Stromal cell of bone marrow (primary cell): ENCODE measurements at places on chromosomes 12 and 14.

- DNase-seq, result no peak
Measured at GRCh38 chr12:119089380-119090013, 89.2 kb upstream of the HSPB8 start.

DNA sequence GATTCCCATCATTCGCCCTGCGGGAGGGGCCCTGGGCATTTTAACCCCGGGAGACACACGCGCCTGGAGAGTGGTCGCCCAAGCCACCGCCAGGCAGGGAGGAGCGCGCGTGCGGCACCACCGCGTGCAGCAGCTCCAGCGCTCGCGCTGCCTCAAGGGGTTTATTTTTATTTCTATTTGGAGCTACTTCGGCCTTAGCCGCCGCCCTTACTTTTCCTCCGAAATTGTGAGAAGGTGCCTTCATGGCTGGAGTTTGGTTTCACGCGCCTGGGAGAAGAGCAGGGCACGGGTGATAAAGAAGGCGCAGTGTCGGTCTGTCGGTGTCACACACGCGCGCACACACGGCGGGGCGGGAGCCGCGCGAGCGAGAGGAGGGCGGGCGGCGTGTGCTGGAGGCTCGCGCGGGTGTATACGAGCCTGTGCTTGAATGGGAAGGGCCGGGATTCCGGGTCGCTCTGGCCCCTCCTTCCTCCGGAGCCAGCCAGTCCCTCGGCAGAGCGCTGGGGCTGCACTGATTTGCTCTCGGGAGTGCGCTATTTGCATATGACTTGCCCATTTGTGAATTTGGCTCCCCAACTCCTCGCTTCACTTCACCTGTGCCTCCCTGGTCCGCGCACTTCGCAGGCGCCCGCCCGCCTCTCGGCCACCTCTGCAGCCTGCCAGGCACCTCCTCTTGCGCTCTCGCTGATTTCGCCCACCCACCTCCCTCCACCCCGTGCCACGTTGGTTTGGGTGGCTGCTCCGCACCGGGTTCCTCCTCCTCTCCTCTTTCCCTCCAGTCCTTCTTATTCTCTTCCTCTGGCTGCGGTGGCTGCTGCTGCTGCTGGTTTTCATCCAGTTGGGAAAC is 932.3 kb downstream of the DIO2 start:
- DNase-seq, result peak; percentile 61

GRCh38 chr14:33700052-33700451 is 250.8 kb downstream of the EGLN3 start:
- DNase-seq, result no peak

- DNase-seq, result no peak
Measured at GRCh38 chr12:1816730-1817348, 3.5 kb upstream of the LRTM2 start.

DNA sequence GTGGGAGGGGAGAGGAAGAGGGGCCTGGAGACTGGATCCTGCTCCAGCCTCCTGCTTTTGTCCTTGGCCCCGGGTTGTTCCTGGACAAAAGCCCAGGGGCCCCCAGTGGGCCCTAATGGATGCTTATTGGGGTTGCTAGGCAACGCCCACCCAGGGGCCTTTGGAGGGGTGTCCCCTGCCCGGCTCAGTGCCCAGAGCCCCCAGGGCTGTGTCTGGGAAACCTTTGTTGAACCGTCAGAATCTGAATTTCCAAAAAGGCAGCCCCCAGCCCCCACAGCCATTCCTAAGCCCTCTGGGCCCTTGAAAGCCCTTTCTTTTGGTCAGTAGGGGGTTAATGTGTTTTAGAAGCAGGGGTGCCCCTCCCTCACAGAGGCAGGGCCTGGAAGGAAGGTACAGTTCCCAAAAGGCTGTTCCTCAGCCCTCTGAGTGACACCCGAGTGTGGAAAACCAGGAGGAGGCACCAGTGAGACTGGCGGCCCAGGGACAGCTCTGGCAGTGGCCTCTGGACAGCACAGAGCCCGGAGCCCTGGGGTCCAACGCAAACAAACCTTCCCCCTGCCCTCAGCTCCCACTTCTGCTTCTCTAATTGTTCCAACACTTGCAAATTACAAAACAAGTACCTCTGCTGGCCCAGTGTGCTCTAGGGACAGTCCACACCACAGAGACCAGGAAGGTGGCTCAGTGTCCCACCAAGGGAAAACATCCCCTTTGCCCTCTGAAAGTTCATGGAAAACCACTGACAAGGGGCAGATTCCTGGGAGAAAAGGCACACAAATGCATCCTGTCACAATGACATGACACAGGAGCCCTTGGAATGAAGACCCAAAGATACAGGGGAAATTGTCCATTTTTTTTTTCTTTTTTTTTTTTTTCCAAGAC is 19.4 kb downstream of the HHIPL1 start:
- DNase-seq, result no peak

- no peak for DNase-seq
Measured at GRCh38 chr14:33564774-33565630, 385.9 kb downstream of the EGLN3 start.

- peak; percentile 89 for DNase-seq
Measured at GRCh38 chr12:122090759-122091515, 12.4 kb downstream of the MLXIP start.

DNA sequence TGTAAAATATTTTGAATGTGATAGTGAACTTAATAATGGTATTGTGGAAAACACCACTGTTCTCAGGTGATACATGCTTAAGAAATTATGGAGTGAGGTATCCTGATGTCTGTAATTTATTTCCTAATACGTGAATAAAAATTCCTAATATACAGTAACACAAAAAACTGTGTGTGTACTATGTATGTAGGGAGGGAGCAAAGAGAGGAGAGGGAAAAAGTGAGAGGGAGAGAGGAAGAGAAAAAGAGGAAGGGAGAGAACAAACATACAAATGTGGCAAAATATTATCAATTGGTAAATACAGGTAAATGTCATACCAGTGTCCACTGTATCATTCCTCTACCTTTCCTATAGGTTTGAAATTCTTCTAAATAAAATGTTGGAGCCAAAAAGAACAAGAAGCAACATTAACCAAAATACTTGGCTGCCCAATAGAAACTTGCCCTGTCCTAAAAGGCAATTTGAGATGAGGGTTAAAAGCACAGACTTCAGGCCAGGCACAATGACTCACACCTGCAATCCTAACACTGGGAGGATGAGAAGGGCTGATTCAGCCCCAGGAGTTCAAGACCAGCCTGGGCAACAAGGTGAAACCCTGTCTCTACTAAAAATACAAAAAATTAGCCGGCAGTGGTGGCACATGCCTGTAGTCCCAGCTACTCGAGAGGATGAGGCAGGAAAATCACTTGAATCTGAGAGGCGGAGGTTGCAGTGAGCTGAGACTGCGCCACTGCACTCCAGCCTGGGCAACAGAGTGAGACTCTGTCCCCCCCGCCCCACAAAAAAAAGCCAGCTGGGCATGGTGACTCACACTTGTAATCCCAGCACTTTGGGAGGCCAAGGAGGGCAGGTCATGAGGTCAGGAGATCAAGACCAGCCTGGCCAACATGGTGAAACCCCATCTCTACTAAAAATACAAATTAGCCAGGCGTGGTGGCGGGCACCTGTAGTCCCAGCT is 14.5 kb downstream of the R3HDM2 start:
- DNase-seq, result peak; percentile 21

DNA sequence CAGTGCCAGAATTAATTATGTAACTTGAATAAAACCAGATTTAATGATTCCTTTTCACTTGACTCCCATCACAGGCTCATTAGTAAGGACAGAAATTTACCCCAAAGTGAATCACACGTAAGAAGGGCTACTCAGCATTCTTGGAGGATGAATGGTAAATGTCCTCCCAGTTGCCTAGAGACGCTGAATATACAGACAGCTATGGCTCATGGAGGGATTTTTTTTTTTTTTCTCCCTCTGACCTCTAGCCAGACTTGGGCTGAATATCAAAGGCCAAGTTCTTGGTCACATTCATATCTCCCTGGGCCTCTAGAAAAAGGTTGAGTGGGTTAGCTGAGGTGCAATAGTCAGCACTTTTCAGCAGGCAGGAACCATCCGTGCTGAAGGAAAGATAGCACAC is 77.5 kb downstream of the PHLDA1 start:
- peak; percentile 98 for DNase-seq

- DNase-seq, result no peak
Measured at GRCh38 chr14:68728342-68729106, 64.3 kb downstream of the ZFP36L1 start.

- DNase-seq, result no peak
Measured at GRCh38 chr14:97074856-97075255, 277.7 kb downstream of the VRK1 start.

DNA sequence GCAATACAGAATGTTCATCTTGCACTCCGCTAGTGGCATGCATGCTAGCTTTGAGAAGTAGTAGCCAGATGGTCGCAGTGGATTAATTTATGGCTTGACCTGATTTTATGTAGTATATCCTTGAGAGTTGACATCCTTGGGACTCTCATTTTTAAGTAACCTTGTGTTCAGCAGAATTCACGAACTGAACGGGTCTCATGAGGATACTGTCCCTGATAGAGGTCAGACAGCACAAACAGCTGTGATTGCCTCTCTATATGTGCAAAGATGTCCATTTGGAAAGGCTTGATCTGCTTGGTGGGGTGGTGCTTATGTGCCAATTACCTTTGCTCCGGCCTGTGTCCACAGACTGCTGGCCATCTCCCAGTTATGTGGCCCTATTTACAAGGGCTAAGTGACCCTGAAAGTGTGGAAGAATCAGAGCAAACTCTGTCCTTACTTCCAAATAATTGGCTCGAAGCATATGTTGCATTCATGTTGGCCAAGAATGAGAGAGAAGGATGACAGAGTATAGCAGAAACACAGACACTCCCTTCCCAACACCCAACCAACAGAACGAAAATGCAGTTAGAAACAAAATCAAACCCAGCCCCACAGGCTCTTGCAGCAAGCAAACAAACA is 167.1 kb downstream of the CRADD start:
- DNase-seq, result no peak

DNA sequence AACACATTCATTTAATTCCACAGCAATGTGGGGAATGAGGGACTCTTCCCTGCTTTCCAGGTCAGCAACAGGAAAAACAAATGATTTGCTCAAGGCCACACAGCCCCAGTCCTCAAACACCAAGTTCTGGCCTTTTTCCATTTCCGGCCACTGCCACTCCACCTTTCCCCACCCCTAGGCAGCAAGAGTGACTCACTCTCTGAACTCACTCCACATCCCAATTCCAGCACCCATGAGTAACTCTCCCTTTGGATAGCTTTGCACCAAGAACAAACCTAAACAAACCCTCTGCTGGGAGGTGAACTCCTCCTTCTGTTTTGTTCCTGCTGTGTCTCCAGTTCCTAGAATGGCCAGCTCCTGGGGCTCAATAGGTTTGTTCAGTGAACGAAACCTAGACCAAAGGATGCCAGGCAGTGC is 30.4 kb upstream of the PLEKHG6 start:
- peak; percentile 88 for DNase-seq

- DNase-seq, result no peak
Measured at GRCh38 chr12:108340037-108340436, 926 bp upstream of the CMKLR1 start.

DNA sequence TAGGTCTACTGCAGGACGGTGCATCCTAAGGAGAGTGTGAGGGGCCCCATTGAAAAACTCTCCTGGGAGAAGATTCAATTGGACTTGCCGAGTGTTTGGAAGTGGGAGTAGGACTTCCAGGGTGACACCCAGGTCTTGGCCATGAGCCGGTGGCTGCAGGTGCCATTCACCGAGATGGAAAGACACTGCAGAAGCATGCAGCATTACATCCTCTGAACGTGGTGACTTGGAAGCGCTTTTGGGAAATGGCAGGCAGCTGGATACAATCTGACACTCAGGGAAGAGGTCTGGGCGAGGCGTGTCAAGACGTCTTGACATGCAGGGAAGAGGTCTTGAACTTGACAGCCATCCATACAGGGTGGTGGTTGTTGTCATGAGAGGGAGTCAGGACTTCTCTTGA is 126.9 kb downstream of the PAPOLA start:
- no peak for DNase-seq

- DNase-seq, result no peak
Measured at GRCh38 chr12:123075646-123076171, 75.2 kb downstream of the PITPNM2 start.

GRCh38 chr12:75727577-75727976 is 216.2 kb upstream of the KRR1 start:
- no peak for DNase-seq

- DNase-seq, result no peak
Measured at GRCh38 chr12:19230299-19230866, 100.8 kb downstream of the PLEKHA5 start.

- no peak for DNase-seq
Measured at GRCh38 chr12:116096874-116097273, 180.6 kb downstream of the MED13L start.

GRCh38 chr14:60756847-60757246 is 22.3 kb downstream of the MNAT1 start:
- DNase-seq, result peak; percentile 23

GRCh38 chr12:131907379-131908091 is 13.1 kb downstream of the ULK1 start:
- no peak for DNase-seq

GRCh38 chr14:68109132-68109900 is 289.7 kb downstream of the RAD51B start:
- no peak for DNase-seq

- DNase-seq, result no peak
Measured at GRCh38 chr12:31008241-31008761, 65.4 kb upstream of the DDX11 start.

DNA sequence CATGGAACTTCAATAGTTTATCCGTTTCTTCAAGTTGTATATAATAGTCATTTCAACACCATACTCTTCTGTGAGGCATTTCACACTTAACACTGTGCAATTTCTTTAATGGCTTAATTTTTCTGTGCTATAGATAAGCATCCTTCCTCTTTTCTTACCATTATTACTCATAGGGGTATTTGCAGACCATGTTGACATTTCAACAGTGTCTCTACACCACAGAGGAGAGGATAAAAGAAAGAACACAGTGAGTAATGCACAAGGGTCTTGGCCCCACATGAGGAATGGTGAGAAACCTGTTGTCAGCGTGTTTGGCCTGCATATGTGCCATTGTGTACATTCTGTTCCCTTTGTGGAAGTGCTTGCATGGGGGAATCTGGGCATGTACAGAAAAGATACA is 421.5 kb upstream of the MDGA2 start:
- DNase-seq, result no peak

DNA sequence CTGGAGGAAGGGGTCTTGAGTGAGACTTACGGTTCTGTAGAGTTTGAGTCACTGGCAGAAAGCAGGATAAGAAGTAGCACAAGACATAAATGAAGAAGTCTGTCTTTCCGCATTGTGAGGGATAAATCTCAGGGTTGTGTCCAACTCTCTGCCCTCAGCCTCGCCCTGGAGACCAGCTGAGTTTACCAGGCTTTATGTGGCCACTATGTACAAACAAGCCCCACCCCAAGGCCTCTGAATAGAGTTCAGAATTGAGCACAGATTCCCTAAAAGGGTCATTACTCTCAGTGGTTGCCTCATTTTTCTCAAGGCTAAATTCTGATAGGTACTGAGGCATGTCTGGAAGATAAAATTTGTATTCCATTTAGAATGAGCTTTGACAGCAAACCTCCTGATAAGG is at the start of gene PZP:
Gene PZP, minus strand, starts transcription at position 167 of the 400 bp plus-strand sequence. Its CDS starts 54 bp downstream, at position 113.
- no peak for DNase-seq

- DNase-seq, result no peak
Measured at GRCh38 chr12:78767264-78767981, 97.2 kb upstream of the SYT1 start.

DNA sequence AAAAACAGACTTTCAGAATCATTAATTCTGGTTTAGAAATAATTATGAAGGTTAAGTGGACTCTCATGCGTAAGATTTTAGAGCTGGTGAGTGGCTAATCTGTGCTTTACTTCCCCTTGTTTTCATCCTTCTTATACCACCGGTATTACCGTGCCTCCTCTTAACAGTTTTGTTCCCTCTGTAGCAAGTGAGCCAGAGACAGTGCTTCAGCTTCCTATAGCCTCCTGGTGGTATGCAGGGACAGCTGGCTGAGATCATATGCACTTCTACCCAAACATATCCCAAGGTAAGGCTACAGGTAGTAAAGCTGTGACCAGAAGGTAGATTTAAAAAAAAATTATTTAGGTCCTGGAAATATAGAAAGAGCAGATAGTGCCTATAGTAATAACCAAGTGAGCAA is 55.2 kb downstream of the PDE3A start:
- DNase-seq, result no peak
